ENCODE measurements at places on chromosomes 13 and 19.

- no peak for DNase-seq
Observed at GRCh38 chr19:23571175-23571574, 115.8 kb downstream of the ZNF675 start.

DNA sequence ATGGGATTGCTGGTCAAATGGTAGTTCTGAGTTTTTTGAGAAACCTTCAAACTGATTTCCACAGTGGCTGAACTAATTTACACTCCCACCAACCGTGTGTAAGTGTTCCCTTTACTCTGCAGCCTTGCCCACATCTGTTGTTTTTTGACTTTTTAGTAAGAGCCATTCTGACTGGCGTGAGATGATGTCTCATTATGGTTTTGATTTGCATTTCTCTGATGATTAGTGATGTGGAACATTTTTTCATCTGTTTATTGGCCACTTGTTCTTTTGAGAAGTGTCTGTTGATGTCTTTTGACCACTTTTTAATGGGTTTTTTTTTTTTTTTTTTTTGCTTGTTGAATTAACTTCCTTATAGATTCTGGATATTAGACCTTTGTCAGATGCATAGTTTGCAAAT lies 4.3 kb downstream of the CAB39L start:
- DNase-seq: no peak

DNA sequence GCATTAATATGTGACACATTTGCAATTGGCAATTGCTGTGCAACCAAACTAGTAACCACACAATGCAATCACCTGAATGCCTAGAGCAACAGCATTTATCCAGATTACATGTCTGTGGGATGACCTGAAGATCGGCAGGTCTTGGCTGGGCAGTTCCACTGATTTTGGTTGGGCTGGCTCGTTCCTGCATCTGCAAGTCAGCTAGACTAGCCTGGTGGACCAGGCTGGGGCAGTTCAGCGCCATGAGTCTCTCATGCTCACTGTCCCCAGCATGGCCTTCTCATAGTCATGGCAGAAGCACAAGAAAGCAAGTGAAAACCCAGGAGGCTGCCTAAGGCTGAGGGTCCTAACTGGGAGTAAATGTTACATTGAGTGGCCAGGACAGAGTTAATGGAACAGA lies 229.1 kb upstream of the TSHZ3 start:
- no peak for DNase-seq

DNA sequence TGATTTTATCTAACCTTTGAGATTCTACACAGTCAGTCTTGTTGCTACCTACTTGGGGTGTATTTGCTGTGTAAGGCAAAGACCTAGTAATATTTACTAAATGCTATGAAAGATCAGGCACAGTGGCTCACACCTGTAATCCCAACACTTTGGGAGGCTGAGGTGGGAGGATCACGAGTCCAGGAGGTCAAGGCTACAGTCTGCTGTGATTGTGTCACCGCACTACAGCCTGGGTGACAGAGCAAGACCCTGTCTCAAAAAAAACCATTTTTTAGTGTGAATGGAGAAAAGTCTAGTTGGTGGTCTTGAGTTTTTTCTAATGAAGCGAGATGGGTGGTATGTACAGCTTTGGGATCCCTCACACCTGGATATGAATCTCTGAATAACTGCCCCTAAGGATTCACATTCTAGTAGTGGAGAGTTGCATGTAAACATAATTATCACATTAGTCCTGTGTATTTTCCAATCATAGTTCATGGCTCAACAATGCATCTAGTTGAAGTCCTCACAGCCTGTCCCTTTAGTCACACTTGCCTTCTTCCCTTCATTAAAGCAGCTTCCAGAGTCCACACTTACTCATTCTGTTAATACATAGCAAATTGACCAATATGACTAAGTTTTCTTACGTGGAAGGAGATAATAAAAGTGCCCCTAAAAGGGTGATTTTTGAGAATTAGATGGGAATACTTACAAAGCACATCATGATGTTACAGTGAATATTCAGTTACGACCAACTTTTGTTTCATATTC lies 7.5 kb downstream of the RPL21 start:
- no peak for DNase-seq
